ENCODE measurements at places on chromosomes 16 and 17.

DNA sequence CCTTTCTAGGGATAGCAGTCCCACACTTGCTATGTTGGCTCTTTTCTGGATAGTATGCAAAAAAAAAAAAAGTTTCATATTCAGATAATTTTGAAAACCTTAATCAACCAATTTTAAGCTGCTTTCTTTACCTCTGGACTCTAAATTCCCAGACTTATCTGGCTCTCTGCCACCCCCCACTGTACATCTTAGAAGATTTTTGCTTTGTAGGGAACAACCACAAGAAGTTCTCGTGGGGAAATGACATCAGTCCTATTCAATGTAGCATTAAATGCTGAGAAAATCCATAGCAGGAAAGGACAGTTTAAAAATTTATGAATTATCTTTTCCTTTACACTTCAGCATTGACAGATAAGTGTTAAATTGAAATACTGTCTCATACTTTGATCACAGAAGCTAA is 562.7 kb upstream of the HSBP1 start:
- DNase-seq: no peak

- DNase-seq: no peak
Observed at GRCh38 chr17:80851277-80851925, 140.2 kb upstream of the CHMP6 start.

DNA sequence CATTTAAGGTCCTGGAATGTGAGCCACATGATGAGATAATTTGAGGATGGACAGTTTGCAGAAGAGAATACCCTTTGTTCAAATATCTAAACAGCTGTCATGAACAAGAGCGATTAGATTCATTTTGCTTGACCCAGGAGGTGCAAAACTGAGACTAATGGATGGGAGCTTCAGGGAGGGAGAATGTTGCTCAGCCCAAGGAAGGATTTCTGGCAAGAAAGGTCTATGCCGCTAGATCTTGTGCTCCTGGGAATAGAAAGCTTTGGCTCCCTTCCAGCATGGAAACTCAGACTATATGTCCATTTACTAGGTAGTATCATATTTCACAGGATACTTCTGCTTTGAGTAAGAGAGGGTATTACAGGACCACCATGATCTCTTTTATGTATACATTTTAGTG is 14.8 kb upstream of the CDH11 start:
- DNase-seq: no peak

DNA sequence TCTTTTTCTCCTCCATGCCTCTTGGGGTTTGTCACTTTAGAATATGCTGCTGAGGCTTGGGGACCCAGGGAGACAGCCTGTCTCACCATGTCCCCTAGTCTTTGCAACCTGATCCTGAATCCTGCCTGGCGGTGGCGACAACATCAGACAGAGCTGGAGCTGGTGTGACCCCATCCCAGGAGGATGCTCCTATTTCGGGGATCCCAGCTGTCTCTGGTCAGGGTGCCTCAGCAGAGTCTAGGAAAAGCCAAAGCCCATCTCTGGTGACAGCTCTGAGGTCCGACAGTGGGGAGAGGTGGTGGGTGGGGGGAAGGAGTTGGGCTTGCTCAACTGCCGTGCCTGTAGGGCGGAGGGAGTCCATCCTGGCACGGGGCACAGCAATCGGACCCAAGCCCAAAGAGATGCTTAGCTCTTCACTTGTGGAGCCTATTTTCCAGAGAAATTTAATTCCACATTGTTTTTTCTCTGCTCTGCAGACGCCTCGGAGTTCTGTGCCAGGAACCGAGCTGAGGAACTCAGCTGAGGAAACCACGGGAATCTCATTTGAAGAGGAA is 10.3 kb upstream of the TNS4 start:
- no peak for DNase-seq

GRCh38 chr16:85872734-85873133 is 26.2 kb upstream of the IRF8 start:
- no peak for DNase-seq

GRCh38 chr16:74372953-74373846 is 2.9 kb upstream of the NPIPB15 start:
- no peak for DNase-seq

DNA sequence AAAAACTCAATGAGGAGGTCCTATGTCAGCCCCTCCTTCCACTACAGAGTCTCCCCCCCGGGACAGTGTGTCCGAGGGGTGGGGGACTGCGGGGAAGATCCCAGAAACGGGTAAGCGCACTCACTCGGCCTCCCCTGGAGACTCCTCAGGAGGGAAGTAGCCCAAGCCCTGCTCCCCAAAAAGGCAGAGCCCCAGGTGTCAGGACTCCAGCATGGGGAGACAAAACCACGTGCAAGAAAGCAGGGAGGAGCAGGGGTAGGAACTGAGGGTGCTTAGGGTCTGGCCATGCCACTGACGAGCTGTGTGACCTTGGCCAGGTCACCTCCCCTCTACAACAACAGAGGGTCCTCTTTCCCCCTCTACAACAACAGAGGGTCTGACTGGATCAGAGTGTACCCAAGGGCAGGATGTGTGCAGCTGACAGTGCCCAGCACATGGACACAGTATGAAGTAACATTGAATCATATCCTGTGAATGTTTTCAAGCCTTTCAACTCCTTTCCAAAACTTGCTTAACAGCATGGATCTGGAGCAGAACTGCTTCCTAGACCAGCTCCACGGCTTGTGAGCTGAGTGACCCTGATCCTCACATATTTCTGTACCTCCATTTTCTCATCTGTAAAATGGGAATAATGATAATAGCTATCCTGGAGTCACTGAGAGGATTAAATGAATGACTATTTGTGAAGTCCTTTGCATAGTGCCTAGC is 2.1 kb upstream of the NAGS start:
- DNase-seq: no peak

DNA sequence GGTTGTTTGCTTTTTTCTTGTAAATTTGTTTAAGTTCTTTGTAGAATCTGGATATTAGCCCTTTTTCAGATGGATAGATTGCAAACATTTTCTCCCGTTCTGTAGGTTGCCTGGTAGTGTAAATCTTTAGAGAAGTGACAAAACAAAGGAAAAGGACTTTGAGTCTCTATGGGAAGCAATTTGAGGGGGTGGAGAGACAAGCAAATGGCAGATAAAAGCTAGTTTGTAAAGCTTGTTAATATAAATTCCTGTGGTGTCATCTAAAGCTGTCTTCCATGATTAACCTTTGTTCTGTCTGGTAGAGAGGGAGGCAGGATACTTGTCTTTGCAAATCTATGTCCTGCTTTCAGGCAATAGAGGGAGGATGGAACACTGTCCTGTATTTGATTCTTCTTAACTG is 40.6 kb upstream of the CACNG4 start:
- DNase-seq: no peak

DNA sequence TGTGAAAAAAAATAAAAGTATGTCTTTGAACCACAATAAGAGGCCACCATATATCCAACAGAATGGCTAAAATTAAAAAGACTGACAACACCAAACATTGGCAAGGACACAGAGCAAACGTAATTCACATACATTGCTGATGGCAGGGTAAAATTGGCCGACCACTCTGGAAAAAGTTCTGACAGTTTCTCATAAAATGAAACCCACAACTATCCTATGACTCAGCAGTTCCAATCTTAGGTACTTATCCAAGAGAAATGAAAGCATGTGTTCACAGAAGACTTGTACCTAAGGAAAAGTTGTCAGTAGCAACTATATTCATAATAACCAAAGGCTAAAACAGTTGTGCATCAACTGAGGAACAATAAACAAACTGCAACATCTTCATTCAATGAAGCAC is 357.3 kb upstream of the XYLT1 start:
- no peak for DNase-seq

DNA sequence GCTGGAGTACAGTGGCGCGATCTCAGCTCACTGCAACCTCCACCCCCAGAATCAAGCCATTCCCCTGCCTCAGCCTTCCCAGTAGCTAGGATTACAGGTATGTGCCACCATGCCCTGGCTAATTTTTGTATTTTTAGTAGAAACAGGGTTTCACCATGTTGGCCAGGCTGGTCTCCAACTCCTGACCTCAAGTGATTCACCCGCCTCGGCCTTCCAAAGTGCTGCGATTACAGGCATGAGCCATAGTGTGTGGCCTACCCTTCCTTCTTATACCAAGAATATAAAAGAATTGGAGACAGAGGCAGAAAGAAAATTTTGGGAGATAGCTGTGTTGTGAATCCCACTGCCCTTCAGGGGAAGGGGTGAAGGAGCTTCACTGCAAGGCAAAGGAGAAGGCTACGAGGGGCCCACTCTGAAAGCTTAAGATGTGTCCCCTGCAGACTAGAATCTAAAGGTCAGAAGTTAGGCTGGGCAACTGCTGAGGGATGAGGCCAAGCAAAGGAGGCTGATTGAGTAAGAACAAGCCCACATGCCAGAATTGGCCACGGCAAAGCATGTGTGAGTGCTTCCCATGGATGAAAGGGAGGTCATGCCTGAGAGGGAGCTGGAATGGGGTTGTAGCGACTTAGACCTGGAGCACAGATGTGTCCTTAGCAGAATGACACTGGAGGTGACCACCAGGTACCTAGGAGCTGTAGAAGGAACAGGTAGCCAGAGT is 8.4 kb upstream of the CRYBA1 start:
- no peak for DNase-seq

- DNase-seq: no peak
Observed at GRCh38 chr16:86459266-86459665, 51.1 kb upstream of the FOXF1 start.

- no peak for DNase-seq
Observed at GRCh38 chr16:68366062-68366461, 55.2 kb downstream of the PRMT7 start.

DNA sequence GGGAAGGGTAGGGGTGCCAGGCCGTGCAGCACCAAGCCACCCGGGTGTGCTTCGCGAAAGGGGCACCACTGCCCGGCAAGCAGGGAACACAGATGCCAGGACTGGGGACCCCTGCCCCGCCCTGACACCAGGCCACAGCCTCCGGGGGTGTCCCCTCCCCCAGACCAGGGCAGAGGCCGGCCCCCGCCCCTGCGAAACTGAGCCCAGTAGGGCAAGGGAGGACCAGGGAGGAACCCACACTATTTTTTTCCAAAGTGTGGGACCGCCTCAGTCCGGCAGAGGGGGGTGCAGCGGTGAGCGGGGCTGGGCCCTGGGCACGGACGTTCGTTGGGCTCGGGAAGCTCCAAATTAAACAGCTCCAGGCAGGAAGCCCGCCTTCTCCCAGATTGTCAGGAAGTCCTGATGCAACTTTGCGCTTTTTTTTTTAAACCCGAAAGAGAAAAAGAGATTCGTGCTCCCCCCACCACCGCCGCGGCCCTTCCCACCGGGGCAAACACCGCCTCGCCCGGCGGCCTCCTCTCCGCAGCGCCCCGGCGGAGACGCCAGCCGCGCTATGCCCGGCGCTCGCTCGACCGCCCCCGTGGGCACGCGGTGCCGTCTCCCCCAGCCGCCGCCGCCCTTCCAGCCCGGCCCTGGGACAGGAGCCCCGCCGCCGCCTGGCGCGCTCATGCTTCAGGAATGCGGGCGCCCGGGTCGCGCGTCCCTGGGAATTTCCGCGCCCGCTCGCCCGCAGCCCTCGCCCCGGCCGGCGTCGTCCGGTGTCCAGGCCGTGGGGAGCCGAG is 755 bp downstream of the PIEZO1 start:
- no peak for DNase-seq

DNA sequence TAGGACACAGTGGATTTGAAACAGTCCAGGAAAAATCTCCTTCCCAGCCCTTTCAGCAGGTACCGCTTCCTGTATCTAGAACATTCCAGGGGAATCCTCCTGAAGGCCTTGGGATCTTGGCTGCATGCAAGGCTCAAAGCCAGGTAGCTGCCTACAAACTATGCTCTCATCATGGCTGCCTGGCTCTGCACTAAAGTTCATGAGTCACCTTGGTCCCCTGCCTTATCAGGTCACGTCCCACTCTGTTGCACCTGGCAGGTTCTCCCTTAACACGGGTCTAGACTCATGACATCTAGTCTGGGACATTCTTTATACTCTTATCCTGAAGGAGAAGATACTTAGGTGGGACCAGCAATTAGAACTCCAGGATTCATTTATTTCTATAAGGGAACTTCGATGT is 15.8 kb downstream of the FA2H start:
- no peak for DNase-seq

- DNase-seq: no peak
Observed at GRCh38 chr16:47779201-47780016, 318.3 kb downstream of the PHKB start.

DNA sequence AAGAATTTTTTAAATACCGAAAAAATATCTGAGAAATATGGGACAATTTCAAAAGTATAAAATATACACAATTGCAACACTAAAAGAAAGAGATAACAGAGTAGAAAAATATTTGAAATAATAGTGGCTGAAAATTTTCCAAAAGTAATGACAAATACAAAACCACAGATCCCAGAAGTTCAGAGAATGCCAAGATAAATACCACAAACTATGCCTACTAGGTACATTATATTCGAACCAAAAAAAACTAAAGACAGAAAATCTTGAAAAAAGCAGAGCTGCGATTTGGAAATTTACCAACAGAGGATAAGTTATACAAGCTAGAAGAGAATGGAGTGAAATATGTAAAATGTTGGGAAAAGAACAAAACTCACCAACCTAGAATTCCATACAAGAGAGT is 191.3 kb upstream of the ELAC2 start:
- no peak for DNase-seq

DNA sequence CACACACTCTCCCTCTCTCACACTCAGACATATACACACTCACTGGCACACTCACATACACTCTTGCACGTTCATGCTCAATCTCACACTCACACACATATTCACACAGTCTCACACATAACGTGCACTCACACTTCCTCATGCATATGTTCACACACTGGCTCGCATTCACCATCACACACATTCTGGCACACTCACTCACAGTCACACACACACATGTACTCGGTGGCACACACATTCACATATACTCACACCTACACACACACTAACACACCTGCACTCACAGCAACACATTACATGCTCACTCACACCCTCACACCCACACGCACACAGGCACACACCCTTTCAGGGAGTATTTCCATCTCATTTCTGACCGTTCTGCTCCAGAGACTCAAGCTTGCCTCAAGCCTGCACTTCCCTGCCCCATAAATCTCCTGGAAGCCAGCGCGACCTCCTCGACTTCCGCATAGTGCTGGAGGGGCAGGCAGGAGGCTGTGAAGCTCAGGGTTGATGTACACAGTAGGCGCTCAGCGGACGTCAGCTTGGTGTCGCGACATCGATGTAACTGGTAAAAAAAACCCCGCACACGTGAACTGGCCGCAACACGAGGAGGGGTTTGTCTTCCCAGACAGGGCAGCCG is 66.7 kb upstream of the FOXF1 start:
- DNase-seq: no peak

DNA sequence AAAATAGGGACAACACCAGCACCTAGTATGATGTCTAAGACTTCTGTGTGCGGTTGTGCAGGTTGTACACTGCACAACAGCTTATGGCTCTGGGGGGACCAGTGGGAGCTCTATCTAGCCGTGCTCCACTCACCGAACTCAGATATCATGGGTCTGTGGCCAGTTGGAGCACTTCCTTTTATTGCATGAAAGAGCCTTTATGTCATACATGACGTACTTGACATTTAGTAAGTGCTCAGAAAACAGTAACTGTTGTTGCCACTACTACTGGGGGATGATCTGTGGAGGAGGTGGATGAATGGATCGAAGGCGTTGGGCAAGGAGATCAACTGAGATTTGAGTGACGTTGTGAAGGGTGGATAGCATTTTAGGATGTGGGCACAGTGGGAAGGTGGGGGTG is 368.8 kb downstream of the SNX29 start:
- DNase-seq: no peak

GRCh38 chr16:11319529-11320146 is 25.6 kb upstream of the RMI2 start:
- DNase-seq: no peak

GRCh38 chr17:47969930-47970724 is 786 bp upstream of the CDK5RAP3 start:
- DNase-seq: no peak
